ENCODE measurements at places on chromosomes 12 and 14. TPM values are rescaled to one million over a fixed set of nuclear protein-coding genes. Genes with fewer than 3 reads are reported as not detected.

The WSCD2 gene
- 0.73 TPM for total RNA-seq

The PNN gene
- total RNA-seq: 21.7 TPM

The ANGEL1 gene
- total RNA-seq: 10.5 TPM

The LTB4R gene
- 2.1 TPM for total RNA-seq

The PTPRO gene
- 1.3 TPM for total RNA-seq

The LIN7A gene
- 13.7 TPM for total RNA-seq

The LRTM2 gene
- not detected for total RNA-seq

The RAB2B gene
- 15.1 TPM for total RNA-seq

The CDCA3 gene
- 1.2 TPM for total RNA-seq

The PLEKHD1 gene
- 0.32 TPM for total RNA-seq

The PROX2 gene
- not detected for total RNA-seq

The TAS2R30 gene
- 0.27 TPM for total RNA-seq

The RD3L gene
- 25.1 TPM for total RNA-seq

The ADAMTS20 gene
- total RNA-seq: not detected

The SYNDIG1L gene
- total RNA-seq: not detected

The SLC2A14 gene
- total RNA-seq: not detected

The TROAP gene
- 0.97 TPM for total RNA-seq

The CEBPE gene
- total RNA-seq: not detected

The KLRD1 gene
- total RNA-seq: 2.3 TPM

The CS gene
- total RNA-seq: 799 TPM

The ACSM4 gene
- total RNA-seq: not detected

The RIMBP2 gene
- not detected for total RNA-seq

Data from Right ventricle myocardium inferior (tissue), 1 donor.